Activated CD4-positive, alpha-beta T cell treated with anti-CD3 and anti-CD28 coated beads for 24 hours (primary cell): ENCODE measurements at places on chromosomes 6 and 20.
A peak's percentile ranks its signal among the peaks of the same experiment; 100 is the strongest.

DNA sequence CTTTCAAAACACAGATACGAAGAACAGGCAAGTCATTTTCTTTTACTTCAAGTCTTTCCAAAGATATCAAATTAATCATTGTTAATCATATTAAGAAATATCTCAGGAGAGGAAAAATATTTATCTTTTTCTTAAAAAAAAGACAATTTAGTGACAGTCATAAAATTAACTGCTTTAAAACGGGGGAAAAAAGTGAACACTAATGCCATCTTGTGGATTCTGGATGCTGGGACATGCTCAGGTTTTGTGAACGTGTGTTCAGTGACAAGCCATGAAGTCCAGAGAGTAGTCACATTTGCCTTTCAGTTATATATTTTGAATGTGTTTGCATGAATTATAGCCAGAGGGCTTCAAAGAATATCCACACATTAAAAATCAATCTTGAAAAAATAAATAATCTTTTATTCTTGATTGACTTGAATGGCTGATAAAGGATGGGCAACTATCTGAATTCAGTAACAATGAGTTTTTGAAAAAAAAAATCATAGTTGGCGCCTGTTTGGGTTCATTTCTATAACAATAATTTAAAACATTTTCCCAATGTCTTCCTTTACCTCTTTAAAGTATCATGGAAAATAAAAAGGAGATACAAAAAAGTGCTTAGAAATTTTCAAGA, 74.7 kb upstream of the NOX3 start:
- no peak for DNase-seq

- DNase-seq, result no peak
These were observed 159.7 kb upstream of the KCNG1 start for GRCh38 chr20:51182571-51182970.

GRCh38 chr20:40687384-40688128, 1.5 kb downstream of the MAFB start:
- no peak for DNase-seq

- no peak for DNase-seq
These were observed 352.6 kb downstream of the ZFAND3 start for GRCh38 chr6:38171997-38172738.

DNA sequence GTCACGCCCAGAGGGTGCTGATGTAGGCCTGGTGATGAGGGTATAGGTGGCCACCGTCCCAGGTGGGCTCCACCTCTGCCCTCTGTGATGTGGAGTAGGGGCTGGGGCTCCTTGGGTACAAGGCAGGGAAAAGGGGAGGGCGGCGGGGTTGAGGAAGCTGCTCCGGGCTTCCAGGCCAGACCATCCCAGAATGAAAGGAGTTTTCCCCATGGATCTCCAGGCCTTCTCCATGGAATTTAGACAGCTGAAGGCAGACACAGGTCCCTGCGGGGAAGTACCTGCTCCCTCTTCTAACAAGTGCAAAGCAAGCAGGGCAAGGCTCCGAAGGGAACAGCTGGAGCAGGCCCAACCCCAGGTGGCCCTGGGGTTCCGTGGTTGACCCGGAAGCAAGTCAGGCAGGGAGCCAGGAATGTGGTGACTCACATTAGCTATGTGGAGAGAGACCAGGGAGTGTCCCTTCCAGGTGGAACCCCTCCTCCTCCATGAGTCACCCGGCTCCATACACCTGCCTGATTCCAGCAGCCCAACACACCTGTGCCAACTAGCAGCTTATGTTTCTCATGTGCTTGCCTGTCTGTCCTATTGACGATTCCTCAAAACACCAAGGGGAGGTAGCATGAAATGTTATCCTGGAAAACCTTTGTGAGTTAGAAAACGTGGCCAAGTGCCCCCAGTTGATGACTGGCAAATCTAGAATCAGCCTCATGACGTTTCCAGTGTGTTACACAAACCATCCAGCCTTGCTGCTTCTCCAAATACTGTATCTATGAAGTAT, 59.7 kb upstream of the SNX9 start:
- no peak for DNase-seq

- no peak for DNase-seq
These were observed 259.2 kb downstream of the DLL1 start for GRCh38 chr6:170031684-170032121.

GRCh38 chr6:147201885-147202515, 2.2 kb upstream of the STXBP5 start:
- DNase-seq, result no peak

GRCh38 chr20:46308258-46309157, at the start of gene CDH22:
Gene CDH22, minus strand, starts transcription at chr20:46308498. Its CDS starts 57,204 bp downstream, at chr20:46251294.
- no peak for DNase-seq

DNA sequence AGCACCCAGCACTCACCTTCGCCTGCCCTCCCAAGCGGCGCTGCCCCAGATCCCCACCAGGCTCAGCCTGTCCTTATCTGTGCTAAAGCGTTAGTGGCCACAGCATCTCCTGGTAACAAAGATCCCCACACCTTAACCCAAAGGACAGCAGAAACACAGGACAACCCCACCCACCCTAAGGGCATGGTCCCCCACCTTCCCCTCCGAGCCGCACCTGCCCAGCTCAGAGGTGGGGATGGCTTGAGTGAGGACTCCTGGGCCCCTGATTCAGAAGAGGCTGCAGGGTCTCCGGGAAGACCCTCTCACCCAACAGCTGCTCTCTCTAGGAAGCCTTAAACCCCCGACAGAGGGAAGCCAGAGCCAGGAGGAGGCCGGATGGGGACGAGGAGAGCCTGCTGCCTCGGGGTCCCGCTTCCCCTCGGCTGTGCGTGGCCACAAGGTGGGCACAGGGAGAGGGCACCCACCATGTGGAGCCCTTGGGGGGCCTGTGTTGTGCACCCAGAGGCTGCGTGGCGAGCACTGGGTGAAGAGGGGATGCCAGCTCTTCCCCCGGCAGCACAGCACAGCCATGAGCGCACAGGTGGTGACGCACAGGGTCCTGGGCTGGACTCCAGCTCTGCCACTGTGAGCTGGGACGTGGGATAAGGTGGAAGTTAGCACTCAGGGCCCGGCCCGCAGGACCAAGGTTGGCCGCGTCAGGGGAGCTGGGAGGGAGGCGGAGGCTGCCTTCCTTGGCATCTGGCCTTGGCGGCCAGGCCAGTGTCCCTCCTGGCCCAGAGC, 31.9 kb upstream of the MRGBP start:
- DNase-seq, result no peak

DNA sequence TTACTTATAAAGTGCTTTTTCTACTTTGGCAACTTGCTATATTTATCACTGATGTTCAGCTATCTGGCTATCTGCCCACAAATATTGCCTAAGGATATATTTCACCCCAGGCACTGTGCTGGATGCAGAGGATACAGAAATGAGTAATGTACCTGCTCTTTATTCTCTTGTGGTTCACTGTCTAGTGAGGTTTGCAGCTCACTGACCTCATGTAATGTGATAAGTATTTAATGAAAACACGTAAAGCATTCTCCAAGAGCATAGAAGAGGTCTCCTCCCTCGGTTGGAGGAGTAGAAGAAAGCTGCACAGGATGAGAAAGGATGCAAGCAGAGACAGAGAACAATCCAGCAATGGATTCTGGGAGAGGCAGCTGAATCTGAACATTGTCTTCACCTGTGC, 610.7 kb downstream of the CBLN4 start:
- DNase-seq, result no peak

GRCh38 chr6:113401231-113401630, 455.9 kb upstream of the MARCKS start:
- no peak for DNase-seq

DNA sequence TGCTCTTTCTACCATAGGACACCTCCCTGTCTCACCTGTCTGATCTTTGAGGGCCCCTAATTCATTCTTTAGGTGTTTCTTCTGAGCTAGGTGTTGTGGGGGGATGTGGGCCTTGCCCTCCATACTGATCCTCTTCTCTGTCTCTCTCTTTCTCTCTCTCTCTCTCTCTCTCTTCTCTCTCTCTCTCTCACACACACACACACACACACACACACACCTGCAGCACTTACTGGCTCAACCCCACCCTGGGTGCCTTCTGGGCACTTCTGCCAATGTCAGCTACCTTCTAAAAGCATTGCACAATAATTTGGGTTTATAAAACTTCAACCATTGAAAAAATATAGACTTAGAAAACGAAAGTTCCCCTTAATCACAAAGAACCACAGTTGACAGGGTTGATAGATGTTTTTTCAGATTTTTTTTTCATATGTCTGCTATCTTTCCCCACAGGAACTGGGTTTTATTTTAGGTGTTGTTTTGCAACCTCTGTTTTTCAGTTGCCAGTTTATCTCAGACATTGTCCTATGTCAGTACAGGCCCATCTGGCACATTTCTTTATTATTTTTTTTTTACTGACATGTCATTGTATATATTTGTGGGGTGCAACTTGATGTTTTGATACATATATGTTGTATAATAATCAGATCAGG, 28.1 kb downstream of the PKIG start:
- DNase-seq, result no peak

DNA sequence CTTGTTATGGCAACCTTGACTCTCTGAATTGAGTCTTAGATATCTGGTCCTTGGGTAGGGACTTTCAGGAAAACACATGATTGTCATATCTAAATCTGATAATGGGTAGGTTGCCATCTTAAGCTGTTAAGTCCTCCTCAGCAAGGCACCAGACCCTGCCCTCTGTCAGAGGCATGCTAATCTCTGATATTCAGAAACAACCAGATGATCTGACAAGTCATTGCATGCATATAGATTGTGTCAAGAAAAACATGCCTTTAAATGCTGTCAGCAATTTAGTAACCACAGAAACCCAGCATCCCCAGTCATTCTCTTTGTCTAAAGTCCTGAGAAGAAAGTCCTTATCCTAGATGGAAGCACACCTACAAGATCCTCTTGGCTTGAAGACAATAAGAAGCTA, 149.1 kb downstream of the EDN1 start:
- DNase-seq, result no peak

GRCh38 chr6:81075974-81076373, 676.5 kb downstream of the TENT5A start:
- no peak for DNase-seq

DNA sequence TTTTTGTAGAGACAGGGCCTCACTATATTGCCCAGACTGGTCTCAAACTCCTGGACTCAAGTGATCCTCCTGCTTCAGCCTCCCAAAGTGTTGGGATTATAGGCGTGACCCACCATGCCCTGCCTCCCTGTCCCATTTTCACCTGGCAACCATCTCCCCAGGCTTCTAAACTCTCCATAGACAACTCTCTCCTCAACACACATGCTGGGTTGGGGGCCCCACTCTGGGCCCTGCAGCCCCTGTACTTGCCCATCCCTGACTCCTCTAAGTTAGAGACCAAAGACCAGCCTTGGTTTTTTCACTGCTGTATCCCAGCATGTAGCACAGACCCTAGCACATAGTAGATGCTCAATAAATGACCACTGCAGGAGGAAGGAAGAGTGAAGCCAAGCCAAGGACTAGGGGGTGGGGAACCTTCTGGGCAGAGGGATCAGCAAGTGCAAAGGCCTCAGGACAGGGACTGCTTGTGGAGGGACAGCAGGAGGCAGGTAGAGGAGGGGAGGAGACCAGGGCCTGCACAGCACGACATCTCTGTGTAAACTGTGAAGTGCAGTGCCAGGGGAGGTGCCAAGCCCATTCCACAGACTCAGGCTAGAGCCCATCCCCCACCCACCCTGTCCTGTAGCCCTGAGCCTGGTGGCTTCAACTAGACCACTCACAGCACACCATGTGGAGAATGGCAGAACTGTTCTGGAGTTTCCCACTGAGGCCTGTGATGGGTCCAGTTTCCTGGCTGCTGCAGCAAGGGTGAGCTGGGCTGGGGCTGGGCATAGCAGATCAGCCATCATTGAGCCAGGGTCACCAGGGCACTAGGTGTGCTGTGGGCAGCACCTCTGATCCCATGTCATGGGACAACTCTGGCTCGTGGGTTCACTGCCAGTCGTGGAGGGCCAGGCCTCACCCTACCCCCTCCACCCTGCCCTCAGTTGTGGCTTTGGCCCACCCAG, 3.4 kb upstream of the SRC start:
- no peak for DNase-seq

DNA sequence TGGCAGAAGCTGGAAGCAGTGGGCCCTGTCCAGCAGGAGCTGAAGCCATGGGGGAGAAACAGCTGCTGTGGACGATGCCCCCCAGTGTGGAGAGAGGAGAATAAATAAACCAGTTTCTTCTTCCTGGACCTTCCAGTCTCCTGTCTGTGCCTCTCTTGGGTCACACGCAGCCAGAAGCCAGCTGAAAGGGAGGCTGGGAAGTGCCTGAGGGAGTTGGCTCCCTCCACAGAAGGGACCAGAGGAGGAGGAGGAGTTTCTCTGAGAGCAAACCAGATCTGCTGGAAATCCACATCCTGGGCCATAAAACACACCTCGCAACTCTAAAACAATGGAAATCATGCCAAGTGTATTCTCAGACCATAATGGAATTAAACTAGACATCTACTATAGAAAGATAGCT, 577.0 kb downstream of the CDH26 start:
- no peak for DNase-seq

- no peak for DNase-seq
These were observed 14.0 kb upstream of the SNAP91 start for GRCh38 chr6:83722876-83723275.

GRCh38 chr20:32142991-32143390, 33.5 kb downstream of the TM9SF4 start:
- no peak for DNase-seq

- DNase-seq, result no peak
These were observed at the start of gene GSTA5 for GRCh38 chr6:52840763-52841585. Gene GSTA5, minus strand, starts transcription at chr6:52840813.

GRCh38 chr6:139474145-139475108, 100.0 kb upstream of the CITED2 start:
- DNase-seq, result no peak

DNA sequence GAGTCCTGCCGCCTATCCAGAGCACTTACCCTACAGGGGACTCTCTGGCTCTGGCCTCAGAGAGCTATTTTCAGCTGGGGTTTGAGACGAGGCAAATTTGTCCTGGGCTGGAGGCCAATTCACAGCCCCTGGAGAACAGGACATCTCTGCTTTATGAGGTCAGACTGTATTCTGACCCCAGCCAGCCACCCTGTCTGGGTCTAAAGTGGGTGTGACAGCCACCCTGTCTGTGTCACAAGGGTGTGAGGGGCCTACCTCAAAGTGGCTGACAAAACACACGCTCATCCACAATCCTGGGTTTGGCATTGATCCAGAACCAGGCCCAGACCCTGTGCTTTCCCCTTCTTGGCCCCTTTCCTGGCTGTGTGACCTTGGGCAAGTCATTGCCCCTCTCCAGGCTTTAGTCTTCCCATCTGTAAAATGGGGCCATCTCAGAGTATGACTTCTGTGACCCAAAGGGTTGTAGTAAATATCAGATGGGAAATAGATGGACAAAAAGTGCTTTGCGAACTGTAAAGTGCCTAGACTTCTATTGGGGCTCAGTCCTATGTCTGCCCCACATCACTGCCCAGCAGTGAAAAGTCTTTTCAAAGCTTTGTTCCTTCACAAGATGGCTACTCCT, 44.1 kb upstream of the TGM2 start:
- DNase-seq, result no peak

GRCh38 chr6:154453329-154453728, 57.2 kb downstream of the CNKSR3 start:
- no peak for DNase-seq

- peak; percentile 97 for DNase-seq
These were observed at the start of gene TAP2 for GRCh38 chr6:32838114-32838958. Gene TAP2, minus strand, starts transcription at chr6:32838739. Its CDS starts 506 bp downstream, at chr6:32838233.

GRCh38 chr20:57686931-57687652, 22.7 kb downstream of the PMEPA1 start:
- DNase-seq, result no peak

- DNase-seq, result peak; percentile 11
These were observed 979.2 kb upstream of the GJE1 start for GRCh38 chr6:141153563-141153962.
